Placental epithelial cell (primary cell): ENCODE measurements at places on chromosomes 16 and 17. TPM values are rescaled to one million over a fixed set of nuclear protein-coding genes. Genes with fewer than 3 reads are reported as not detected.

CIBAR2 gene
- total RNA-seq = not detected in 2 replicates

TBC1D3H gene
- not detected in 2 replicates for total RNA-seq

SMTNL2 gene
- total RNA-seq = 18.3 and 33.8 TPM in 2 replicates

ITGB4 gene
- total RNA-seq = 30.2 and 274 TPM in 2 replicates

CBFA2T3 gene
- not detected in 2 replicates for total RNA-seq

SHISA6 gene
- total RNA-seq = not detected in 2 replicates

PTGES3L gene
- under 0.01 and 0.87 TPM in 2 replicates for total RNA-seq

ABI3 gene
- total RNA-seq = not detected in 2 replicates
